ENCODE measurements at places on chromosomes 7 and 10.
A peak's percentile ranks its signal among the peaks of the same experiment; 100 is the strongest.

DNA sequence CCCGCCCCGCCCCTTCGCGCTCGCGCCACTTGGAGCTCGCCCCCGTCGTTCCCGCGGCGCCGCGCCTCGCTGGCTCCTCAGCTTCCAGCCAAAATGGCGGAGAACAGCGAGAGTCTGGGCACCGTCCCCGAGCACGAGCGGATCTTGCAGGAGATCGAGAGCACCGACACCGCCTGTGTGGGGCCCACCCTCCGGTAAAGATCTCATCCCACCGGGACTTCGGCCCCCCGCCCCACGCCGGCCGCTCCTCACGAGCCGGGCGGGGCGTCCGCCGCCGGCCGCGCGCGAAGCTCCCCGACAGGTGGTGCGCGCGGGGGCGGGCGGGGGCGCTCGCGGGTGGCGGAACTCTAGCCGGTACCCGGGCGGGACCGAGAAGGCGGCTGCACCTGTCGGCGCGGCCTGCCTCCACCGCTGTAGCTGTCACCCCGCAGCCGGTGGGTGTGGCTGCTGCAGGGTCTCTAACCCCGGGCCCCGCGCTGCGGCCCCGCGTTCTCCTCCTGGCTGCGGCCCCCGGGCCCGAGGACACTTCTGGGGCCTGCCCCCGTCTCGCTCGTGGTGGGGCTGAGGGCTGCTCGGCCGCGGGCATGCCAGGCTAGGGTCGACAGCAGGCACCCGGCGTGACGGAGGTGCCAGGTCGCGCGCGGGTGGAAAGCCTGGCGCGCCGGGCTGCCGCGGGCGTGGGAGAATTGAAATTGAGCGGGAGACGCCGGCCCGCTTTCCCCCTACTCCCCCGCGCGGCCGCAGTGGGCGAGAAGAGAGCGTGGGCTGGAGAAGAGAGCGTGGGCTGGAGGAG is at the start of gene EXOC6:
Gene EXOC6 (plus strand): TSS at position 80 of the 793 bp plus-strand sequence. CDS start 14 bp downstream, at position 94.
- DNase-seq = peak; percentile 62

GRCh38 chr10:30596013-30596412 is 33.5 kb downstream of the LYZL2 start:
- no peak for DNase-seq

GRCh38 chr10:123133541-123134342 is 2.0 kb upstream of the HMX3 start:
- no peak for DNase-seq

DNA sequence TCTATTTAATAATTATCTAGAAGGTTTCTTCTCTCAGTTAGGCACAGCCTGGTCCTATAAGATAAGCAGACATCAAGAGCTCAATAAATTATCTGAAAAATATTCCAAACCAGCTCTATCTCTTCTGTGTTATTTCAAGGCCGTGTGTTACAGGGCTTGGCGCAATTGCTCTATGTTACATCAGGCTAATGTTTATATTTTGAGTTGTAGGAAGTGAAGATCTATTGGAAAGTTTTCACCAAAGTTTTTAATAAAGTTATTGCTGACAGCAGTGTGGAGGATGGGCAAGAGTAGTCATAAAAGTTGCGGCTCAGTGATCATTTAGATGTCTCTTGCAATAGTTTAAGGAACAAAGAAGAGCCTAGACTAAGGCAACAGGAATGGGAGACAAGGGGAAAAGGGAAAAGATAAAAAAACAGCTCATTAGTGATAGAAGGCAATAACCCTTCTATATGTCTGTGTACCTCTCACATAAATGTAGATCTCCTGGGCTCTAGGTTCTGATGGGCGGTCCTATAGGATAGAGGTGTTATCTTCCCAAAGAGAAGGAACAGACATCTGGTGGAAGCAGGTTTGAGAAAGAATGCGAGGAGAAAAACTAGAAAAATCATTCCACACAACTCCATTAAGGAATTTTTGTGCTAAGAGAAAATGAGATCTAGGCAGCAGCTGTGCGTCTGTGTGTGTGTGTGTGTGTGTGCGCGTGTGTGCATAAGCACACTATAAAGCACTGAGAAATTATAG is 5.9 kb upstream of the ANKRD7 start:
- DNase-seq = no peak

GRCh38 chr10:98312349-98312748 is 44.4 kb upstream of the LOXL4 start:
- DNase-seq = no peak

DNA sequence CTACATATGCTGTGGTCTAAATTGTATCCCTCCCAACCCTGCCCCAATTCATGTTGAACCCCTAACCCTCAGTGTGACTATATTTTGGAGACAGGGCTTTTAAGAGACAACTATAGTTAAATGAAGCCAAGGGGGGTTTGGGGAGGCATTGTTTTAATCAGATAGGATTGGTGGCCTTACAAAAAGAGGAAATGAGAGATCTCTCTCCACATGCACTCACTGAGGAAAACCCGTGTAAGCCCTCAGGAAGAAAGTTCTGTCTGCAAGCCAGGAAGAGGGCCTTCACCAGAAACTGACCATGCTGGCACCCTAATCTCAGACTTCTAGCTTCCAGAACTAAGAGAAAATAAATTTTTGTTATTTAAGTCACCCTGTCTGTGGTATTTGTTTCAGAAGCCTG is 276.7 kb downstream of the KIF20B start:
- no peak for DNase-seq

- DNase-seq = no peak
Observed at GRCh38 chr7:18821554-18821953, 295.9 kb downstream of the TWIST1 start.

DNA sequence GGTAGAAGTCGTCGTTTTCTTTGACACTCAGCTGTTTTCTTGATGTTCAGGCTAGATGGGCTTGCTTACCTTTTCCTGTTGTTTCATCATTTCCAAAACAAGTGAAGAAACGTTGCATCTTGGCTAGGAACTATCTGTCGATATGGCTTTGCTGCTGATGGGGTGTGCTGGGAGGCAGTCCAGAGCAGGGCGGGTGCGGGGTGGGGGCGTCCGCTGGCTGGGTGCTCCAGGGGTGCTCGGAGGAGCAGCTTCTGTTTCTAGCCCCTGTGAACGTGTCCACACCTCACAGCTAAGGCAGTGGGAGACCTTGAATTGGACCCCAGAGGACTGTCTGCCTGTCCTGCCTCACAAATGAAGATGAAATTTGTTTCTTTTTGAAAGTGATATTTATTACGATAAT is 7.6 kb upstream of the SUN1 start:
- no peak for DNase-seq

DNA sequence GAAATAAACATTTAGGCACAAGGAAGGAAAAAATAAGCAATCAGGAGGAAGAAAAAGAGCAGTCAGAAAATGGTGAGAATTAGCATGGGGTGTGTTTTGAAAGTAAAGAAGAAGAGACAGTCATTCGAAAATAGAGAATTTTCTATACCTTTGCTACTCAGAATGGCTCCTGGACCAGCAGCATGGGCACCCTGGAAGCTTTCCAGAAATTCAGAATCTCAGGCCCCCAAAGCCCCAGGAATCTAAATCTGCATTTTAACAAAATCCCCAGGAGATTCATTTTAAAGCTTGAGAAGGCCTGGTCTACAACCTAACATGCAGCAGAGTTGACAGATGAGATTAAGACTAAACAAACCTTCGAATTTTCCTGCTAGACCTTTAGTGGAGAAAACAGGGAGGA is 131.2 kb upstream of the HDAC9 start:
- DNase-seq = no peak

DNA sequence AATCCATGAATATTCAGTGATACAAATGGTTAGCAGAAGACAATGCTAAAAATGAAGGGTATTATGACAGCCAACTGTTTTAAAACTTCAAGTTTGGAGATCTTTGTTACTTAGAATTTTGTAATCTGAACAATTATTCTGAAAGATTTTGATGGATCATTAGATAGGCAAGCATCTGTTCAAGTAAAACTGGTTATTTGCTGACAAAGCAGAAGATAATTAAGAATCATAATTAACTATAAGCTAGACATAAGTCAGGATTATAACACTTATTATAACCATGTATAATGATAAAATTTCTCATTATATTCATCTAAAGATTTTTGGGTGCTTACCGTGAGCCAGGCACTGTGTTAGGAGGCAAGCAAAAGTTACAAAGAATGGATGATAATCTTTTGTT is 1145.1 kb downstream of the CNTNAP2 start:
- no peak for DNase-seq

DNA sequence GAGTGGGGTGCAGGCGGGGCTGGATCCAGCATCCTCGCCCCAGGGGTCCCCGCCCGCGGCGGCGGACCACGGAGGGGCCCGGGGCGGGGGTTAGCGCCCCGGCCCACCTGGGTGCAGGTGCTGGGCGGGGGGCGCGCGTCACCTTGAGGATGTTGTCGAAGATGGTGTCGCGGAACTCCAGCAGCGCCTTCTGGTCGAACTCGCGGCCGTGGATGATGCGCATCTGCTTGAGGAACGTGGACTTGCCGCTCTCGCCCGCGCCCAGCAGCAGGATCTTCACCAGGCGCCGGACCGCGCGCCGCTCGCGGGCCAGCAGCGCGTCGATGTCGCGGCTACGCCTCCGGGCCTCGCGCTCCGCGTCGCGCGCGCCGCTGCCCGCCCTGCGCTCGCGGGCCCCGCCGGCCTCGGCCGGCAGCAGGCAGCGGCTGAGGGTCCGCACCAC is 376 bp downstream of the GNA12 start:
- DNase-seq = no peak

Measured in activated CD8-positive, alpha-beta memory T cell treated with anti-CD3 and anti-CD28 coated beads for 48 hours (primary cell).